ENCODE measurements at places on chromosomes 16 and 17. TPM values are rescaled to one million over a fixed set of nuclear protein-coding genes. Genes with fewer than 3 reads are reported as not detected.
A peak's percentile ranks its signal among the peaks of the same experiment; 100 is the strongest.

Gene SIRT7
- total RNA-seq: 30.2 TPM

DNA sequence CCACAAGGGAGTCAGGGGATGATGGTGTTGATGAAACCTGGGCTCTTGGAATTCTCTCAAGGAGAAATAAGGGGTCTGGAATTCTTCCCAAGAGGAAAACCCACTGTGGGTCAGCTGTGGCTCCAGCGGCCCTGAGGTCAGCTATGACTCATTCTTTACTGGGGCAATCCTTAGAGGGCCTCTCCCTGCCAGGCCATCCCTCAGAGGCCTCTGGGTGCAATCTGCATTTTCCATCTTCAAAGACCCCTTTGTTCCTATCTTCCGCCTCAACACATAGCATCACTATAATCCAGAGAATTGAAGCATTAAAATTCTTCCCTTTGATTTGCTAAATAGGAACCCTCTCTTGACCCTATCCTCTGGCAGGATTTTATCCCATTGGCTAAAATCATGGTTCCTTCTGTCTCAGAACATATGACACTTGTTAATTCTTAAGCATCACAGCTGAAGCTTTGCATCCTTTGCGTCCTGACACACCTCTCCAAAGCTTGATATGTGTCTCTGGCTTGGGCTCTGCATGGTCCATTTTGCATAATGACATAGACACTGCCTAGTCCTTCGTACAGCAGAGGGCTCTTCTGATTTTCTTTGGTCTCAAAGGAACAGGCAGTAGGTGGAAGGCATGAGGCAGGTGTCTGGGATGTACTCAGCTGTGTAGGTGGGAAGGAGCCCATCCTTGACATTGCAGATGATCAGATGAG is 4.4 kb upstream of the KRT37 start:
- peak; percentile 48 for DNase-seq
- H3K4me3 ChIP-seq: no peak overlapping the region
- no peak overlapping the region for H3K27ac ChIP-seq
- H3K4me1 ChIP-seq: peaks cover 3% of the 10 kb centered on the region
- no peaks in the 10 kb centered on the region for H3K27me3 ChIP-seq

GRCh38 chr16:17431012-17431411 is 39.7 kb downstream of the XYLT1 start:
- no peak overlapping the region for H3K27ac ChIP-seq
- H3K4me1 ChIP-seq: no peaks in the 10 kb centered on the region
- H3K4me3 ChIP-seq: no peak overlapping the region
- peaks cover 5% of the 10 kb centered on the region for H3K36me3 ChIP-seq

DNA sequence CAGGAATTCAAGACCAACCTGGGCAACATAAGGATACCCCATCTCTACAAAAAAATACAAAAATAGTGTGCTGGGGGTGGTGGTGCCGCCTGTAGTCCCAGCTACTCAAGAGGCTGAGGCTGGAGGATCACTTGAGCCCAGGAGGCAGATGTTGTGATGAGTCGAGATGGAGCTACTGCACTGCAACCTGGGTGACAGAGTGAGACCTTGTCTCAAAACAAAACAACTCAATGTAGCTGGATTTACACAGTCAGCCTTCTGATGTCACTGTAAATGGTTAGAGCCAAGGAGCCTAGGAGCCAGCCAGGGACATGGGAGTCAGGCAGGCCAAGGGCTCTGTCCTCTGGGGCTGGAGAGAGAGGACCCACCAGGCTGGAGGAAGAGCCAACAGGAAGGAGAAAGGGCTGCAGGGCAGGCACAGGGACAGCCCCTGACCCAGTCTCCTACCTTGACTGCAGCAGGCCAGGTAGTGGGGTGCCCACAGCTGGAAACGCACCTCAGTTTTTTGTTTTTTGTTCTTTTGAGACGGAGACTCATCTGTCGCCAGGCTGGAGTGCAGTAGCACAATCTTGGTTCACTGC is 8.4 kb downstream of the CDIPT start:
- no peaks in the 10 kb centered on the region for H3K27me3 ChIP-seq
- peaks cover 10% of the 10 kb centered on the region for H3K36me3 ChIP-seq
- H3K4me1 ChIP-seq: peaks cover 3% of the 10 kb centered on the region
- no peak for DNase-seq
- no peak overlapping the region for H3K27ac ChIP-seq
- H3K4me3 ChIP-seq: no peak overlapping the region

DNA sequence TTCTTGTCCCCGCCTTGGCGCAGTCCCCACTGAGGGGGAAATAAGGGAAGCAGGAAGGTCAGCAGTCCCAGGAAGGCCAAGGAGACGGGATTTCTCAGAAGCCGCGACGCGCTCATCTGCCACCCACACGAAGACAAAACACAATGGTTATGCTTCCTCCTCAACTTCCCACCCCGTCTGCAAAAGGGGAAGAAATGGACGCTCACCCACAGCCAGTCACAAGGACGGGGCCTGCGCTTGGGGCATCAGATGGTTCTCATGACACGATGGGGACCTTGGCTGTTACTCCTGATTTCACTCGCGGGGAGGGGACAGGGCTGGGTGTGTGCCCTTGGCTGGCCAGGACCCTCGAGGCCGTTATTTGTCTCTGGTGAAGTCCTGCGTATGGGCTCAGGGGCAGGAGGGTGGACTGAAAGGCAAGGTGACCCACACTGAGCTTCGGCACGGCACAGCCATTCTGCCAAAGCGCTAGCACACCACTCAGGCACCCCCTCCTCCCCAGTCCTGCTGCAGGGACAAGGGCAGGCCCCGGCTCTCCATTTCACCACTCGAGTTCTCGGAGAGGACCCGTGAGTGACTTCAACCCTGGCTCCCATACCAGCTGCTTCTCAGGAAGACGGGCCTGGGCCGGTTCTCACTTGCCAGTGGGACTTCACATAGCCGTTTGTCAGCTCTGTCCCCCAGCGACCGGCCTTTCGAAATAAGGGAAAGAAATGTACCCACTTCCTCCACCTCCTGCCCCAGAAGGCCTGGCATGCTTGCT is 84.5 kb downstream of the ABR start:
- no peaks in the 10 kb centered on the region for H3K27me3 ChIP-seq
- no peaks in the 10 kb centered on the region for H3K4me1 ChIP-seq
- peaks cover 8% of the 10 kb centered on the region for H3K36me3 ChIP-seq
- H3K4me3 ChIP-seq: no peak overlapping the region

GRCh38 chr17:57869617-57870282 is 19.9 kb upstream of the MRPS23 start:
- DNase-seq: peak; percentile 91
- no peaks in the 10 kb centered on the region for H3K27me3 ChIP-seq
- peaks cover 3% of the 10 kb centered on the region for H3K36me3 ChIP-seq
- no peak overlapping the region for H3K4me3 ChIP-seq
- H3K27ac ChIP-seq: peak overlapping the region; percentile 79

DNA sequence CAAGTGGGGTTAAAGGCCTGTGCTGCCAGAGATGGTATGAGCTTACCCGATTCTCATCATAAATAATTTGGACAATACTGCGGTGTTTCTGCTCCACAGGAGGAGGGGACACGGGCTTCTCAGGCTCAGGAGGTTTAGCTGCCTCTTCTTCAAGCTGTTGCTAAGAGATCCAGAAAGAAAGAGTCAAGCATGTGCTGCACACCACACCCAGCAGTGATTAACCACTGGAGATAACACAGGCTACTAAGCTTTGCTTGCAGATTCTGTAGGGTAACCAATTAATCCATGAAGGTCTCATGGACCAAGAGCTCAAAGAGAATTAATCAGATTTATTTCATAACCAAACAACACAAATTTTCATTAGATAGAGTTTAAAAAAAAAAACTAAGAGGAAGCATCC is 56.6 kb downstream of the NCOR1 start:
- DNase-seq: peak; percentile 33
- peaks cover 8% of the 10 kb centered on the region for H3K36me3 ChIP-seq
- no peak overlapping the region for H3K4me3 ChIP-seq

DNA sequence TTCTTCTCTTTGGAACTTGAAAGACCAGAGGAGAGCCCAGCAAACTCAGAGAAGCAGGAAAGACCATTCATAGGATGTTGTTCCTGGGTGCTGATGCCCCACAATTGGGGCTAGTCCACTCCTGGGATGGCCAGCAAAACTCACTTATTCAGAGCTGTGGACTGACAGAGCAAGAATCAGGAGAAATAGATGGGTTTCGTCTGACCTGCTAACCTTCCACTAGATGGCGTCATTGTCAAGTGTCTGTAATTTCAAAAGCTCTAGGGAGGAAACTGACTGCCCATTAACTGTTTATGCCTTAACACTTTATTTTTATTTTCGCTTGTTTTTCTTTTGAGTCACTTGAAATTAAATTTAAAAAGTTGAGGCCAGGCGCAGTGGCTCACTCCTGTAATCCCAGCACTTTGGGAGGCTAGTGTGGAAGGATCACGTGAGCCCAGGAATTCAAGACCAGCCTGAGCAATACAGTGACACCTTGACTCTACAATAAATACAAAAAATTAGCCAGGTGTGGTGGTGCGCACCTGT is 28.7 kb upstream of the MILR1 start:
- H3K27me3 ChIP-seq: peaks cover 6% of the 10 kb centered on the region
- no peaks in the 10 kb centered on the region for H3K36me3 ChIP-seq
- H3K27ac ChIP-seq: no peak overlapping the region
- H3K4me3 ChIP-seq: no peak overlapping the region
